ENCODE measurements at places on chromosomes 5 and 9. TPM values are rescaled to one million over a fixed set of nuclear protein-coding genes. Genes with fewer than 3 reads are reported as not detected.

GRCh38 chr5:77418162-77418561 is 74.0 kb downstream of the WDR41 start:
- DNase-seq = no peak

- DNase-seq = no peak
Measured at GRCh38 chr5:80481019-80481893, 6.6 kb upstream of the FAM151B start.

DNA sequence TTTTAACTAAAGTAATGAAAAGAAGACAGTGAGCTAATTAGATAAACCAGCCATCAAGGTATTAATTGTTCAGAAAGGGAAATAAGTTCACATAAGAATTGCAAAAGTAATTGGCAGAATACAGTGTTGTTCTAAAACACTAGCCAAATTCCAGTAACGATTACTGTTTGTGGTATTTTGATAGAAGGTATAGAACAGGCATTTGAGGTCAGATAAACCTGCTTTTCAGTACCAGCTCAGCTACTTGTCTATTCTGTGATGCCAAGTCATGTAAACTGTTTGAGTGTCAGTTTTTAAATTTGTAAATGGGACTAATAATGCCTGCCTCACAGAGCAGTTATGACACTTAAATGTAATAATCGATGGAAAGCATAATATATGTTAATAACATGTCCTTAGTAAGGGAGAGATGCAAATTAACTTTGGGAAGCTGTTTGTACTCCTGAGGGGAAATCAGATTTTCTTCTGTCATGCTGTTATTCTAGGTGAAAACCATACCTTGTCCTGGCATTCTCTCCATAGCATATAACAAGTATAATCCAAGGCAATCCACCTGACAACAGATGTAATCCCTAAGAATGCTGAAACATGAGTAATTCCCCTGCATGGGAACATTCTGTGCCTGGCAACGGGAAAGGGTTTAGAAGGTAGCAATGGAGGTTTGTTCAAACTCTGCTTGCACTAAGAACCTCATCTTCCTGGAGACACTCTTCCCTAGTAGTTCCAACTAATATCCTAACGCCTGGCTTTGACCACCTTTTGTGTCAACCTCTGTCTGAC is 509.5 kb upstream of the PAPPA start:
- no peak for DNase-seq

DNA sequence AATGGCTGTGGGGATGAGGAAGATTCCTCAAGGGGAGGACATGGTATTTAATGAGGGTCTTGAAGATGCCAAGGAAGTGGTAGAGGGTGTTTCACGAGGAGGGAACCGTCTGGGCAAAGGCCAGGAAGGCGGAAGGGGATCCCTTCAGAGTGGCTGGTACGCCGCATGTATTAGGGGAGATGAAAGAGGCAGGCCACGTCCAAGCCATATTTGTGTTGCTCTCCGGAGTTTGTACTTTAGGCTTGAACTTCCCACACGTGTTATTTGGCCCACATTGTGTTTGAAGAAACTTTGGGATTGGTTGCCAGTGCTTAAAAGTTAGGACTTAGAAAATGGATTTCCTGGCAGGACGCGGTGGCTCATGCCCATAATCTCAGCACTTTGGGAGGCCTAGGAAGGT is 1.2 kb downstream of the FXN start:
- no peak for DNase-seq

DNA sequence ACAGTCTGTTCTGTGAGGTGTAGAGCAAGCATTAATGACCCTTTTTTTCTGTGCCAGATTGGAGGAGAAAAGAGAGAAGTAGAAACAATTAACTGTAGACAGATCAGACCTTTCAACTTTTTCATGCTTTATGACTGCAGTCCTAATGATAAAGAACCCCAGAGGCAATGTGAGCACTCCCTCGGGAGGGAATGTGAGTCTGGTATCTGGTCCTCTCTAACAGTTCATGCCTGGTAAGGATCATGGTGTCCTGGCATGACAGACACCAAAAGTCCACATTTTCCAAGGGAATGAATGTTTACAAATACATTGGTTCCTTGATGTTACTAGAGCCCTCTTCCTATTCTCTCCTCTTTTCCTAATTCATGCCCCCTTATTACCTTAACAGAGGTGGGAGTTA is 70.3 kb downstream of the MTAP start:
- DNase-seq = no peak

- DNase-seq = peak; percentile 45
Measured at GRCh38 chr9:27528076-27528885, 1.3 kb downstream of the MOB3B start.

GRCh38 chr5:2989517-2989916 is 238.0 kb upstream of the IRX2 start:
- DNase-seq = no peak

GRCh38 chr9:95127249-95128176 is 190.0 kb downstream of the FANCC start:
- peak; percentile 82 for DNase-seq

GRCh38 chr9:101512116-101512515 is 21.5 kb upstream of the RNF20 start:
- DNase-seq = no peak

GRCh38 chr9:2209400-2209799 is 194.3 kb downstream of the SMARCA2 start:
- no peak for DNase-seq

- no peak for DNase-seq
Measured at GRCh38 chr5:2113348-2114131, 230.8 kb upstream of the IRX4 start.

GRCh38 chr5:142133330-142134206 is 25.0 kb downstream of the NDFIP1 start:
- DNase-seq = no peak

DNA sequence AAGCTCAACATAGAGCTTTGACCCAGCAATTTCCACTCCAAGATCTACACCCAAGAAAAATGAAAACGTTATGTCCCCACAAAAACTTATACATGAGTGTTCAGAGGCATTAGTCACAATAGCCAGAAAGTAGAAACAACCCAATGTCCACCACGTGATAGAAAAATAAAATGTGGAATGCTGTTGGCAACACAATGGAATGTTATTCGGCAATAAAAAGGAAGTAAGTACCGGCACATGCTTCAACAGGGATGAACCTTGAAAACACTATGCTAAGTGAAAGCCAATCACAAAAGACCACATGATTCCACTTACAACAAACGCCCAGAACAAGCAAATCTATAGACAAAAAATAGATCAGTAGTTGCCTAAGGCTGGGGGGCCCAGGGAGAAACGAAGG is 6.0 kb downstream of the UBQLN1 start:
- no peak for DNase-seq

GRCh38 chr5:61290791-61291210 is 41.3 kb upstream of the ZSWIM6 start:
- no peak for DNase-seq

DNA sequence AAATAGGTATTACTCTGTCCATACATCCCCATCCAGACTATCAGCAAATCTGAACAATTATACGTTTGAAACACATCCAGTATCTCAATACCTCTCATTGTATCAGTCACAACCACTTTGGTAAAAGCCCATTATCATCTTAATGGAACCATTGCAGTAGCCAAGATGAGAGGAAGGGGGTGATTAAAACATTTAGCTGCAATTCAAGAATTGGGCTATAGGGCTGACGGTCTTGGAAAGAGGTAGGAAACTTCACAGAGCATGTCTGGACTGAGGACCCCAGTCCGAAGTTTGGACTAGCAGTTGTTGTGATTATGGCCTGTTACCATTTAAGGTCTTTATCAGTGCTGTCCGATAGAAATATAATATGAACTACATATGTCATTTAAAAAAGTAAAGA is 8.6 kb downstream of the SLC12A2 start:
- DNase-seq = no peak

- DNase-seq = no peak
Measured at GRCh38 chr9:93061260-93061751, 2.8 kb downstream of the SUSD3 start.

DNA sequence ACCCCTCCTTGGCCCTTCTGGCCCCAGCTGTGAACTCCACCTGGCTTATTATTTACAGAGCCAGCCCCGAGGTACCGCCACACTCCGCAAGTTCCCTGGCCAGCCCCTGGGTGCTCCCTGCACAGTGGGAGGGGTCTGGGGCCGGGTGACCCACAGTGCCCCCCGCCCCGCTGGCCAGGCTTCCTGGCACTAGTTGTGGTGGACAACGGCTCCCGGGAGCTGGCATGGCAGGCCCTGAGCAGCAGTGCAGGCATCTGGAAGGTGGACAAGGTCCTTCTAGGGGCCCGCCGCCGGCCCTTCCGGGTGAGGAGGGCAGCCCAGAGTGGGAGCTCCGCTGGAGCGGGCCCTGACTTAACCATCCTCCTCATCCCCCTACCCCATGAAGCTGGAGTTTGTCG is 3.9 kb downstream of the MAMDC4 start:
- no peak for DNase-seq

- DNase-seq = peak; percentile 86
Measured at GRCh38 chr9:137236238-137236935, 4.7 kb upstream of the TUBB4B start.

DNA sequence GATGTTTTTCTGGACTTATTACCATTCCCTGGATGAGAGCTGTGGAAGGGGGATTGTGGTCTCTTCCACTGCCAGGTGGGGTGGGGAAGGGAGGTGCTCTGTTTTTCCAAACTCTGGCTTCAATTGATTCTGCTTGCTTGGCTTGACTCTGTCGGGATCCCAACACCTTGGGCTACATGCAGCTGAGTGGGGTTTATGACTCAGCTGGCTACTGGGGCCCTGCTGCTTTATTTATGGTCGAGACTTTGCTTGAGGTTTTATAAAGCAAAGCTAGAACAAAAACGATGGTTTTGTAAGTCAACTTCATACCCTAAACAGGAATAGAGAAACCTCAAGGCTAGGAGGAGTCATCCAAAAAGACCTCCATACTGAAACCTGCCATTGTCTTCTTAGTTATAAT is 76.3 kb downstream of the AOPEP start:
- no peak for DNase-seq

DNA sequence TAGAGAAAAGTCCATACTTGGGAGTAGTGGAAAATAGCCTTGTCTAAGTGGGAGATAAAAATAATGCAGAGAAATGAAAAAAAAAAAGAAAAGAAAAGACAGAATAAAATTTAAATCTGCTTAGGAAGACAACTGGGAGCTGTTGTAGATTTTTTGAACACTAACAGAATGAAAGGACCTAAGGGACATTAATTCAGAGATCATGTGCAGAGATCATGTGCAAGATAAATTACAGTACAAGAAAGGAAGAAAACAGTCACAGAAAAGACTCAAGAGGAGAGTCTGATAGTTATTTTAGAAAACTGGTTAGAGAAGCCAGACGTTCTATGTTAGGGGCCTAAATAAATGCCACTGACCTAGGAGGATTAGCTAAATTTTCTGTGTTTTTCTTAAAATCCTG is 1226.8 kb upstream of the NUDT12 start:
- no peak for DNase-seq

- no peak for DNase-seq
Measured at GRCh38 chr5:57478826-57479225, 3.8 kb downstream of the ACTBL2 start.

- DNase-seq = no peak
Measured at GRCh38 chr5:602466-603035, 9.6 kb upstream of the CEP72 start.

GRCh38 chr9:129012343-129012742 is 15.8 kb downstream of the SH3GLB2 start:
- DNase-seq = no peak

DNA sequence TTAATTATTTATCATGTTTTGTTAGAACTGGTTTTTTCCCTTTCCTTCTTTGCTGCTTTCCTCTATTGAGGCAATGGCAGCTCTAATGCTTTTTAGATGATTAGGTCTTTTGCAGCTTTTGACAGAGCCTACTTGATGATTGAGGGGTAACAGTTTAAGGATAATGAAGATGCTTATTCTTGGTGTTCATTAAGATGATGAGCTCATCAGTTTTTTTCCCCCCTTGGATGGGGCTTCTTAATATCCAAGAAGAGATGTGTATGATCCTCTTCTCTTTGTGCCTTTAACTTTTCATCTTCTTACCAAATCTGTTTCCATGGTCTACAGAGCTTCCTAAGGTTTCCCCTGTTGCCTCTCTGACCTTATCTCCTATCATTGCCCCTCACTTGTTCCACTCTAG is 15.8 kb downstream of the RBM27 start:
- no peak for DNase-seq

The ADGRV1 gene
- 0.56 TPM for total RNA-seq

The PCDHGB6 gene
- 5.8 TPM for total RNA-seq

The APBA1 gene
- 11.8 TPM for total RNA-seq

The CSF1R gene
- total RNA-seq = 61.3 TPM

The LCN10 gene
- total RNA-seq = 3.5 TPM

The TNFSF15 gene
- not detected for total RNA-seq

The FRRS1L gene
- not detected for total RNA-seq

The STK10 gene
- total RNA-seq = 65.6 TPM

The GPX3 gene
- total RNA-seq = 6,351 TPM

The BHMT gene
- total RNA-seq = 1.1 TPM

The GARIN3 gene
- not detected for total RNA-seq

The ESM1 gene
- not detected for total RNA-seq

The CERCAM gene
- total RNA-seq = 22.6 TPM
